ENCODE measurements at places on chromosomes 2 and 18. TPM values are rescaled to one million over a fixed set of nuclear protein-coding genes. Genes with fewer than 3 reads are reported as not detected.

DNA sequence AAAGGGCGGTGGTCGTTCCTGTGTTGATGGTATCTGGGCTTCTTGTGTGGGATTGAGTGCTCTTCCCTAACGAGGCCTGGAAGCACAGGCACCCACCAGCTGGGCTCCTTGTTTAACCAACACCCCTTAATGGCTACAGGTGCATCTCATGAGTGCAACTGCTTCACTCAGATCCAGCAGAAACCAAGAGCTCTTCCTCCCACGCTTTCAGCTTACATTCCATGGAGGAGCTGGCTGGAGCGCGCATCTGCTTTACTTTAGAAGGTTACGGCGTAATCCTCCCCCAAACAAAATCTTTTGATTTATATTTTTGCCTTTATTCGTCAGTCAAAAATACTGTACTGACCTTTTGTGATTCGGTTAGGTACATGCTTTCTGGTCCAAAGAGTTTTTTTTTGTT is 174.7 kb downstream of the LTBP1 start:
- no peak for DNase-seq

DNA sequence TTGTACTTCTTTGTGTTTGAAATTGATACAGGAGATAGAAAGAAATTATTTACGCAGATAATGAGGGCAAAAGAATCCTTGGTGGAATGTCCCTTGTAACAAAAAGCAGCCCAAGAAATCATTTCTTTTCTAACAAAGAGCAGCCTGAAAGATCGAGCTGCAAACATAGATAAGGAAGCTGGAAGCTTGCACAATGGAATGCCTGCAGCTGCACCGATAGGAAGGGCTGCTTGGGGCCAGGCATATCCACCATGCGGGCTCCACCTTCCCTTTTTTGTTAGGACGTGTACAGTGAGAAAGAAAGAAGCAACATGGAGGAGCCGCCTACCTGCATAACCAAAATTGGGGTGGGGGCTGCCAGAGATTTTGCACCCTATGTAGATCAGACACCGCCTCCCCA is 568.7 kb downstream of the METTL4 start:
- peak; percentile 75 for DNase-seq

DNA sequence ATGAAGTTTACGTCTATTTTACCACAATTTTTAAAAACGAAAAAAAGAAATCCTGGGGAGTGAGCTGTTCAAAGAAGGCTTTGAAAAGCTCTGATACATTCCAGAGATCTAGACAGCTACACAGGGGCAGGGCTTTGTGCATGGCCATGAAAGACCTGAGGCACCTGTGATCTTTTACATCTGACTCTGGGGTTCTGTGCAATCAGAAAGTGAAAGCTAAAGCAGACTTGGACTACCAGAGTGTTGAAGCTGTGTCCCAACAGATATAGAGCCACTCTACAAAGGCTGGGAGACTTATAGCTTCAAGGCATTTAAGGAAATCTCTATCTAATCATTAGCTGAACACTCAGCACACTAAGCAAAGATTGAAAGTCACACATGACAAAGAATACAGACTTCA is 34.1 kb downstream of the PARD6G start:
- no peak for DNase-seq

DNA sequence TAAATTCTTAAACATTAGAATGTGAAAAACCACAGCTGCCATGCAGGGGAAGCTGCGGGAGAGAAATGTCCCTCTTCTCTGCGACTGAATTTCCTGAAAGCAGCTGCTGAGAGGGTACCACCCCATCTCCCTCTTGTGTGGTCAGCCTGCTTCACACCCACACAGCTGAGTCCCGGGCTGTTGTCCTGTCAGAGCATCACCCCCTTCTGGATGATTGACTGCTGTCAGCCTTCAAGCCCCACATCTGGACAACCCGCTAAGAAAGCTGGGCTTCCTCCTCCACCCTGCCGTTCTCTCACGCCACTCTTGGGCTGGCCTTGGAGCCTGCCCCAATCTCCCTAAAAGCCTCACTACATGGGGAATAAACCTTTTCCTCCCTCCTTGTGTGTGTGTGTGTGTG is 26.0 kb downstream of the SH3YL1 start:
- no peak for DNase-seq

GRCh38 chr2:20526160-20526559 is 79.3 kb downstream of the RHOB start:
- no peak for DNase-seq

DNA sequence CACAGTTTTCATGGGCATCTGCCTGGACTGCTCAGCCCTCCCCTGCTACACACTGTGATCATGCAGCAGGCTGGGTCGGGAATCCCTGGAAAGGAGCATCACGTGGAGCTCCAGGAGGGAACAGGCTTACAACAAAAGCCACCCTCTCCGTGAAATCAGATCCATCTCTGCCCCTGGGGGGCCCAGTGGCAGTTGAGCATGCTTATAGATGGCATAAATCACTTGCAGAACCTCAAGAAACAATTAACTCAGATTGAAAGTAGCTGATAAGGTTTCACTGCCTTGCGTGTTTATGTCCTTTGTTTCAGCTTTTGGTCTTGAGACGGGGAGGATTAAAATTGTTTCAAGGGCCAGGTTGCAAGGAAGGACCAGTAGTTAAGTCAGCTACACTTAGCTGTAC is 354.8 kb upstream of the MEIS1 start:
- peak; percentile 49 for DNase-seq

STARD6 gene
- total RNA-seq, result not detected

PTPRN gene
- total RNA-seq, result not detected

DUSP2 gene
- 13.6 TPM for total RNA-seq

Data from Caco-2 (cell line).